ENCODE measurements at places on chromosomes 1 and 21. TPM values are rescaled to one million over a fixed set of nuclear protein-coding genes. Genes with fewer than 3 reads are reported as not detected.

GRCh38 chr1:163509114-163509513 lies 187.4 kb downstream of the NUF2 start:
- no peak overlapping the region for H3K4me3 ChIP-seq

GRCh38 chr1:218383051-218383450 lies 37.9 kb downstream of the TGFB2 start:
- no peak overlapping the region for H3K27ac ChIP-seq
- H3K27me3 ChIP-seq, result no peaks in the 10 kb centered on the region
- H3K36me3 ChIP-seq, result no peaks in the 10 kb centered on the region
- H3K4me1 ChIP-seq, result peaks cover 9% of the 10 kb centered on the region
- H3K4me3 ChIP-seq, result no peak overlapping the region
- no peak for DNase-seq

GRCh38 chr1:91611483-91611917 lies 110.8 kb downstream of the CDC7 start:
- no peaks in the 10 kb centered on the region for H3K27me3 ChIP-seq
- H3K4me1 ChIP-seq, result peaks cover 7% of the 10 kb centered on the region
- DNase-seq, result no peak
- H3K36me3 ChIP-seq, result no peaks in the 10 kb centered on the region
- H3K4me3 ChIP-seq, result no peak overlapping the region

Gene DTL
- 5.9 TPM for total RNA-seq

- H3K4me1 ChIP-seq, result peaks cover 17% of the 10 kb centered on the region
- no peaks in the 10 kb centered on the region for H3K27me3 ChIP-seq
- no peak overlapping the region for H3K4me3 ChIP-seq
- no peaks in the 10 kb centered on the region for H3K36me3 ChIP-seq
- no peak overlapping the region for H3K27ac ChIP-seq
Observed at GRCh38 chr1:46747683-46748288, 28.9 kb upstream of the EFCAB14 start.

DNA sequence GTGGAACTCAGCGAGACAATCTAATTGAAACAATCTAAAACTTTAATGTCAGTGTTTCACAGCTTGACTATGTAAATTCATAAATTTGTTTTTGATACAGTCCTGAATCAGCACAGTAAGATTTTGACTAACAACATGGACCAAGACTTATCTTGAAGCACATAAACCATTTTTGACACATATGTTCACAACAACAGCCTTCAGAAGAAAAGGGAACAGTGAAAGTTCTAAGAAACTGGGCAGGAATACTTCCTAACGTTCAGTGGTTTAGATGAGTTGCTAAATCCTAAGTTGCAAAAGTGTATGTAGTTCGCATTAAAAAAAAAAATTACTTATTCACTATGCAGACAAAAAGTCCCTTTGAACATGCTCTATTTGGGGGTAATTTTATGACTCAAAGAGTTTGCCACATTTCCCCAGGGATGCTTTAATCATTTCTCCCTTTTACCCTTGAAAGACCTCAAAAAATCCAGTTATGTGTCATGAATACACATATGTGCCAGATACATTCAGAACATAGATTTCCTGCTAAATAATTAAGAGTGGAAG lies 120.2 kb downstream of the MRPL39 start:
- H3K4me3 ChIP-seq, result no peak overlapping the region
- H3K27me3 ChIP-seq, result no peaks in the 10 kb centered on the region
- no peak for DNase-seq
- no peaks in the 10 kb centered on the region for H3K4me1 ChIP-seq

- no peak overlapping the region for H3K4me3 ChIP-seq
- no peaks in the 10 kb centered on the region for H3K27me3 ChIP-seq
- DNase-seq, result no peak
- H3K4me1 ChIP-seq, result no peaks in the 10 kb centered on the region
Observed at GRCh38 chr1:68963353-68963752, 466.5 kb upstream of the DEPDC1 start.

GRCh38 chr1:115666702-115667101 lies 24.9 kb downstream of the VANGL1 start:
- no peak overlapping the region for H3K27ac ChIP-seq
- DNase-seq, result no peak
- H3K4me1 ChIP-seq, result no peaks in the 10 kb centered on the region
- H3K27me3 ChIP-seq, result no peaks in the 10 kb centered on the region
- no peak overlapping the region for H3K4me3 ChIP-seq
- H3K36me3 ChIP-seq, result peaks cover 12% of the 10 kb centered on the region

DNA sequence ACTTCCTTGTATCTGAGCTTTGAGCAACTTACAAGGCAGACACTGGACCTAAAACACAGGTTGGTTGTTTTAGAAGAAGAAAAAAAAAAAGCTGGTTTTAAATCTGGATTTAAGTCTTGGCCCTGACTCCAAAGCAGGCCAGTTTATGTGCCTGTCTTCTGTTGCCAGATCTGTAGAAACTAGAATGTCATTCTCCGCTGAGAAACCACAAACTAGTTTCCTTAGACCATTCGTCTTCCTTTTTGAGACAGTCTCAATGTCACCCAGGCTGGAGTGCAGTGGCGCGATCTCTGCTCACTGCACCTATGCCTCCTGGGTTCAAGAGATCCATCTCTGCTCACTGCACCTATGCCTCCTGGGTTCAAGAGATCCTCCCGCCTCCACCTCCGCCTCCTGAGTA lies 33.9 kb downstream of the APP start:
- no peak overlapping the region for H3K27ac ChIP-seq
- H3K4me3 ChIP-seq, result no peak overlapping the region
- peaks cover 34% of the 10 kb centered on the region for H3K4me1 ChIP-seq
- H3K27me3 ChIP-seq, result no peaks in the 10 kb centered on the region

DNA sequence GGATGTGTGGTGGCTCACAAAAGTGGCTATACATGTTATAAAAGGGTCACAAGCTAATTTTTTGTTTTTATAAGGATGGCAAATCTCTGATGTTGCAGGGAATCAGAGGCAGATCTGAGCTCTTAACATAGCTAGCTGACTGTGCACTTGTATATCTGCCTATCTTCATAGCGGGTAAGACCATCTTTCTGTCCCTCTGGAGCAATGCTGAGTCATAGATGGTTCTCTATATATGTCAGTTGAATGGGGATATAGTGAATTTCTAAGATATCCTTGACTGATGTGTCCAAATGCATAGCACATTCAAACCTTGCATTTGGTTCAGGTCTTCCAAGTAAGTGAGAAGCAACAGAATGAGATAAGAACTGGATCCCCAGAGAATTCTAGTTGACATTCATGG lies 272.6 kb upstream of the PROX1 start:
- no peaks in the 10 kb centered on the region for H3K36me3 ChIP-seq
- no peaks in the 10 kb centered on the region for H3K27me3 ChIP-seq
- H3K4me3 ChIP-seq, result no peak overlapping the region
- H3K4me1 ChIP-seq, result no peaks in the 10 kb centered on the region

Gene PAQR6
- total RNA-seq, result 10.5 TPM

Gene TRIM63
- 0.34 TPM for total RNA-seq

GRCh38 chr1:103447471-103447870 lies 78.0 kb upstream of the RNPC3 start:
- no peak overlapping the region for H3K4me3 ChIP-seq
- H3K27ac ChIP-seq, result no peak overlapping the region
- no peak for DNase-seq

DNA sequence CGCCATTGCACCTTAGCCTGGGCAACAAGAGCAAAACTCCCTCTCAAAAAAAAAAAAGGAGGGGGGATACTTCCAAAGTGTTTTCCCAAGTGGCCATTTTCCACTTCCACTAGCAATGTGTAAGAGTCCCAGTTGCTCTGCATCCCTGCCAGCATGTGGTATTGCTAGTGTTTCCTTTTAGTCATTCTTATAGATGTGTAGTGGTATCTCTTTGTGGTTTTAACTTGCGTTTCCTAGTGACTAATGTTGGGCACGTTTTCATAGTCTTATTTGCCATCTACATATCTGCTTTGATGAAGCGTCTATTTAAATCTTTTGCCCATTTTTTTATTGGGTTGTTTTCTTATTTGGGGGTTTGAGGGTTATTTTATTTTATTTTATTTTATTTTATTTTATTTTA lies 31.1 kb downstream of the INAVA start:
- H3K4me3 ChIP-seq, result no peak overlapping the region
- no peaks in the 10 kb centered on the region for H3K36me3 ChIP-seq
- H3K27ac ChIP-seq, result no peak overlapping the region
- no peak for DNase-seq

Gene STMN1
- 39.0 TPM for total RNA-seq

All from upper lobe of left lung (tissue), 6 donors.